ENCODE measurements at places on chromosomes 5 and 9. TPM values are rescaled to one million over a fixed set of nuclear protein-coding genes. Genes with fewer than 3 reads are reported as not detected.

Gene PLPP7
- total RNA-seq: not detected

Gene RASEF
- total RNA-seq: not detected

DNA sequence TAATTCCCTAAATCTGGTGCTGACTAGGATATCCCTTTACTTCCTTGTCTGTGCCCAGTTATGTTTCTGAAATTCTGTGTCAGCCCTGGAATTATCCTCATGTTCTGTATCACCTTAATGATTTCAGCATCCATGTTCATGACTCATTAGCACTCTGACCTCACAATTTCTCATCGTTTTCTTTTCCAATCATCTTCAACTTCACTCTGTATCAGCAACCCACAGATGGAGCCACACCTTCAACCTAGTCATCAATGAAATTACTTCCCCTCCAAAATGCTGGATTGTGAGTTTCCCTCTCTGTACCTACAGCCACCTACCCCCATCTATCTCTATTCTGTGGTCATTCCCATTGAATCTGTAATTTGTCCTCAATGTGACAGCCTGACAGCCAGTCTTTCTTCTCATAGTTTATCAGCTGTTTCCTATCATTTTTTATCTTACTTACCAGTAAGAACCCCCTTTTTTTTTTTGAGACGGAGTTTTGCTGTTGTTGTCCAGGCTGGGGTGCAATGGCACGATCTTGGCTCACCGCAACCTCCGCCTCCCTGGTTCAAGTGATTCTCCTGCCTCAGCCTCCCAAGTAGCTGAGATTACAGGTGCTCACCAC, 3.1 kb upstream of the IL6ST start:
- H3K36me3 ChIP-seq: peaks cover 5% of the 10 kb centered on the region
- DNase-seq: no peak
- no peak overlapping the region for H3K4me3 ChIP-seq
- peaks cover 25% of the 10 kb centered on the region for H3K4me1 ChIP-seq
- H3K27me3 ChIP-seq: no peaks in the 10 kb centered on the region

GRCh38 chr9:18502546-18502945, 28.6 kb downstream of the ADAMTSL1 start:
- no peak overlapping the region for H3K27ac ChIP-seq
- H3K4me1 ChIP-seq: no peaks in the 10 kb centered on the region
- H3K36me3 ChIP-seq: no peaks in the 10 kb centered on the region
- H3K4me3 ChIP-seq: no peak overlapping the region

DNA sequence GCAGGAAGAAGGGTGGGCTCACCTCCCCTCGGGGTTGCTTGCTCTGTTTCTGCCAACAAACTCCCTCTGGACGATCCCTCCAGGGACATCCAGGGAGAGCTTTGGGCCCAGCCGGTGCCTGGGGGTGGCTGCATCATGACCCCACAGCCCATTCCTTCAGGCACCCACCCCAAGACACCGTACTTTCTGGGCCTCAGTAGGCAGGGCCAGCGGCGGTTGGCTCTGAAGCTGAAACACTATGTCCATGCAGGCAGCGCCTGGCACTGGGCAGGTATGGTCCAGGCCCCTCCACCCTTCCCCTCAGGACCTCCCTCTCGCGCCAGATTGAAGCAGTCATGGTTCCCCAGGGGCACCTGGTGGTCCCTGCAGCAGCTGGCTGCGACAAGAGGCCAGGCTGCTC, 18.5 kb upstream of the SUSD3 start:
- no peaks in the 10 kb centered on the region for H3K27me3 ChIP-seq
- H3K4me3 ChIP-seq: no peak overlapping the region
- peaks cover 15% of the 10 kb centered on the region for H3K36me3 ChIP-seq
- H3K4me1 ChIP-seq: peaks cover 26% of the 10 kb centered on the region
- no peak for DNase-seq
- no peak overlapping the region for H3K27ac ChIP-seq

DNA sequence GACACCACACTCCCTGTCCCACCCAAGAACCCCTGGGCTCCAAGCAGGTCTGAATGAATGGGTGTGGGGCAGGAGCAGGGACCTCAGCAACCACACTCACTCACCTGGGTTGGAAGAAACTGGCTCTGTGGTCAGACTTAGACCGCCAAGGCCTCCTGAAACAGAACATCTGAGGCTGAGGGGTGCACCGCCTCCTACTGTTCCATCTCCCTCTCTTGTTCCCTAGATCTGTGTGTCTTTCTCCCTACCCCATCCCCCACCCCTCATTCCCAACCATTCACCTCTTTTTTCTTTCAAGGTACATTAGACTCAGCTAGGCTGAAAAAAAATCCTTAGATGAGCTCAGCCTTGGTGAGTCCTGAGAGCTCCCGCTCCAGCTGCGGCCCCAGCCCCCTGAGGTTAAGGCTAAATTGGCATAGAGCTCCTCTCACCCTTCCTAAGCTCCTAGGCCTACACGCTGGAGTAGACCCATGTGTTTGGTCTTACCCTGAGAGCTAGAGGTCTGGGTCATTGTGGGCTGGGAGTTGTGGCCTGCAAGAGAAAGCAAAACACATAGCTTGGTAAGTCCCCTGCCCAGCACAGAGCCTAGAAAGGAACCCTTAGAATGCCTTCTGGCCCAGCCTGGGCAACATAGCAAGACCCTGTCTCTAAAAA, 4.8 kb downstream of the ECSCR start:
- H3K4me3 ChIP-seq: no peak overlapping the region
- H3K27ac ChIP-seq: peak overlapping the region; percentile 94
- peak; percentile 78 for DNase-seq
- H3K4me1 ChIP-seq: peaks cover 61% of the 10 kb centered on the region
- no peaks in the 10 kb centered on the region for H3K36me3 ChIP-seq

DNA sequence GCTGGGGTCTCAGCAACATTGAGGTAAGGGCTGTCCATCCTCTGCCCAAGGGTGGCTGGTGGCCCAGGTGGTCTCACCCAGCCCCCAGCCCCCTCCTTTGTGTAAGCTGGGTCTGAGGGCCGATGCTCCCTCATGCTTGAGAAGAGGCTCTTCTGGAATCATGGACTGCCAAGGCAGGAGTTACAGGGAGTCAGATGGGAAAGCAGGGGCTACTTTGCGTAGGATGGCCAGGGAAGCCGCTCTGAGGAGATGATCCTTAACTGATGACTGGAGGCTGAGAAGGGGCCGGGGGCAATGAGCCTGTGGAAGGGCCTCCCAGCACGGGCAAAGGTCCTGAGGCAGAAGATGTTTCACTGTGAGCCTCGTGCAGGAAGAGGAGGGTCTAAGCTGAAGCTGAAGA, 23.7 kb downstream of the NKX2-5 start:
- DNase-seq: no peak
- H3K4me1 ChIP-seq: no peaks in the 10 kb centered on the region
- H3K27ac ChIP-seq: no peak overlapping the region
- H3K4me3 ChIP-seq: no peak overlapping the region

GRCh38 chr9:85430659-85431338, 311.0 kb downstream of the AGTPBP1 start:
- H3K4me1 ChIP-seq: no peaks in the 10 kb centered on the region
- no peak overlapping the region for H3K4me3 ChIP-seq
- H3K27ac ChIP-seq: no peak overlapping the region
- no peak for DNase-seq

GRCh38 chr5:44329716-44330115, 59.5 kb downstream of the FGF10 start:
- no peak for DNase-seq
- H3K4me1 ChIP-seq: no peaks in the 10 kb centered on the region
- no peaks in the 10 kb centered on the region for H3K36me3 ChIP-seq
- H3K4me3 ChIP-seq: no peak overlapping the region
- H3K27ac ChIP-seq: no peak overlapping the region

DNA sequence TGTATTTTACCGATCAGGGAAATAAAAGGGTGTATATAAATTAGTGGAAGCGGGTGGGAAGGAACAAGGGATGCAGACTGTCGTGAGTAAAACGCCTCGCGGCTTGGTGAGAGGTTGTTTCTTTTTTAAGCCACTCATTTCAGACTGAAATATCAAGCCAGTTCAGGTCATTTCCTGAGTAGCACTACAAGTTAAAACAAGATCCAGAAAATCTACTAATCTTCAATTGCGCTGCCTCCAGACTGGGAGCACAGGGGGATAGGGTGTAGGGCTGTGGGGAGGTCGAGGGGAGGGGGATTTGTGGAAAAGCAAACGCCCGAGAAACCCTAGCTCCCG, 140.8 kb downstream of the TSSK1B start:
- peaks cover 15% of the 10 kb centered on the region for H3K4me1 ChIP-seq
- no peaks in the 10 kb centered on the region for H3K36me3 ChIP-seq
- peak overlapping the region; percentile 89 for H3K4me3 ChIP-seq
- H3K27ac ChIP-seq: peak overlapping the region; percentile 13

DNA sequence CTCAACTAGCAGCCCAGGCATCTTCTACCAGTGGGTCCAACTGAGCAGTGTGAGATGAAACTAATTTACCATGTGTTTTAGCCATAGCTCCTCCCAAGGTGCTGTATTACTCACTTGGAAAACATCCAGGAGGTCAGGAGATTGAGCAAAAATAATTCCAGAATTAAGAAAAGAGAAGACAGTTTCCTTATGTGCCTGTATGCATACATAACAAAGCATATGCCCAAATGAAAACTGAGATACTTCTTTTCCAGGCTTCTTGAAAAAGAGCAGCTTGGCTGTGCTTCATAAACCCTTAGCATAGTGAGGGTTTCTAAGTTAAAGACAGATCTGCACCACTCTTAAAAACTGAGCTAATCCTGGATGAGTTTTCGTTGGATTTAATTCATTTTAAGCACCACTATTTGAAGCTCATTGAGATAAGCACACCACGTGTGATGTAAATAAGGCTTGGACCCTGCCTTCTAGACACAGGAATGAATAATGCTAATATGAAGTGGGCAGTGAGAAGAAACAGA, 119.4 kb downstream of the ADAMTS12 start:
- peaks cover 3% of the 10 kb centered on the region for H3K27me3 ChIP-seq
- no peak overlapping the region for H3K4me3 ChIP-seq
- no peak for DNase-seq
- no peaks in the 10 kb centered on the region for H3K4me1 ChIP-seq

GRCh38 chr5:40694433-40694832, 14.7 kb downstream of the PTGER4 start:
- no peak for DNase-seq
- H3K27ac ChIP-seq: no peak overlapping the region
- peaks cover 22% of the 10 kb centered on the region for H3K4me1 ChIP-seq
- H3K4me3 ChIP-seq: no peak overlapping the region

DNA sequence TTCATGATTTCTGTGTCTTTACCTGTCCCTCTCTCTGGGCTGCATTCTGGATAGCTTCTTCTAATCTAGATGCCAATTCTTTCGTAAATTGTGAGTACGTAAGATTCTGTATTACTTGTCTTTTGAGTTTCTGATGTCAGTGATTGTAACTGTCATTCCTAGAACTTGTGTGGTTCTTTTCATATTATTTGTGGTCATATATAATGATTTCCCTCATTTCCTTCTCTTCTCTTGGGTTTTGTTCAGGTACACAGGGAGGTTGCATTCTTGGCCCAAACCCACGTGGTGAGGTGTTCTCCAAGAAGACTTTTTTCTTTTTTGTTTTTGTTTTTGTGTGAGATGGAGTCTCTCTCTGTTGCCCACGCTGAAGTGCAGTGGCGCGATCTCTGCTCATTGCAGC, 13.8 kb downstream of the UGCG start:
- peak overlapping the region; percentile 0 for H3K4me3 ChIP-seq
- H3K27me3 ChIP-seq: no peaks in the 10 kb centered on the region
- peaks cover 54% of the 10 kb centered on the region for H3K4me1 ChIP-seq
- DNase-seq: no peak
- peak overlapping the region; percentile 2 for H3K27ac ChIP-seq
- H3K36me3 ChIP-seq: peaks cover 18% of the 10 kb centered on the region

- DNase-seq: no peak
- H3K4me1 ChIP-seq: peaks cover 12% of the 10 kb centered on the region
- no peaks in the 10 kb centered on the region for H3K36me3 ChIP-seq
- peaks cover 50% of the 10 kb centered on the region for H3K27me3 ChIP-seq
- peak overlapping the region; percentile 0 for H3K4me3 ChIP-seq
Observed at GRCh38 chr5:138240650-138241385, 27.7 kb upstream of the CDC23 start.
